ENCODE measurements at places on chromosomes 2 and 18. TPM values are rescaled to one million over a fixed set of nuclear protein-coding genes. Genes with fewer than 3 reads are reported as not detected.
A peak's percentile ranks its signal among the peaks of the same experiment; 100 is the strongest.

GRCh38 chr2:219868635-219869034, 241.2 kb downstream of the SLC4A3 start:
- DNase-seq: peak; percentile 18

DNA sequence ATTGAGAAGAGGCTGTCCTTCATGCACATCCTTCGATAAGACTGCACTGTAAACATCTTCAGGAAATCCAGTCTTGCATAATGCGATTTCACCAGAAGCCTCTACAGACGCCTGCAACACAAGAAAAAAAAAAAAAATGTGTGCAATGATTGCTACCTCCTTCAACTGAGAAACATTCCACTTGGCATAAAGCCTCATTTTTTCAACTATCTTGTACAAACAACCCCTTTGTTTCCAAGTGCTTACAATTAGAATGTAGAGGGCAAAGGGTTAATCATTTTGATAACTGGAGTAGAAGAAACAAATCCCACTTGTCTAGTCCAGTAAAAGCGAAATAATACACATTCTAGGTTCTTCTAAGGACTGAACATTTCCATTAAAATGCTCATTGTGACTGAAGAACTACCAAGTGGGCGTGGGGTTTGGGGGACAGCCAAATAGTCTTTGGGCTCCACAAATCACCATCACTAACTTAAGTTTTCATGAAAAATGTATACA, 29.2 kb downstream of the CDH2 start:
- no peak for DNase-seq

GRCh38 chr2:85834466-85834865, 54.3 kb downstream of the ST3GAL5 start:
- no peak for DNase-seq

DNA sequence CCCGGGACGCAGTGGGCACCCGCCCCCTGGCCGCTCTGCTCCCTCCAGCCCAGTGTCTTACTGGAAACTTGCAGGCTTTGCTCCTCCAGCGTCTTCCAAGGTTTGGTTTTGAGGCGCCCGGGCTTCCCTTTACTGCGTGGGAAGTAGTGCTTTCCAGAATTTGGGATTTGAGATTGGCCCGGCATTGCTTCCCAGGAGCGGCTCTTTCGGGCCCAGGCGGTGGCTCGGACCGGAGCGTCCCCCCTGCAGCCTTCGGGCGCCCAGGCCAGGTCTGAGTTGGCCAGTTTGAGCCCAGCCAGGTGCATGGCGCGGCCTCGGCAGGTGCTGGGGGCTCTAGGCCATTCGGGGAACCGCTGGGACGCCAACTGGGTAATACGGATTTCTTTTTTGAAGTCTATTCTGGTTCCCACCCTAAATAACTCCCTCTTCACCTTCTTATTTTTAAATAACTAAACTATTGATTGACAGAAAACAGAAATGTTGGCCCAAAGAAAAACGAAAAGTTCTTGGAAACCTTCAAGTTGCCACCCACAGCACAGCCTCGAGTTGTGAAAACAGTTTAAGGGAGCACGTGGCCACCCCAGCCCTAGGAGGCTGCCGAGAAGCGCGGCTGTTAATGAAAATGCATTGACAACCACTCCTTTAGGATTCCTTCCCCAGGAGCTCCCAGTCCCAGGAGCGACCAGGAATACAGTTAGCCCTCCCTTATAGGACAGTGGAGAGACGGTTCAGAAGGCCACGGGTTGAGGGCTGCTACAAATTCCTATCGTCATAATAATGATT, 766 bp downstream of the SNTG2 start:
- no peak for DNase-seq

DNA sequence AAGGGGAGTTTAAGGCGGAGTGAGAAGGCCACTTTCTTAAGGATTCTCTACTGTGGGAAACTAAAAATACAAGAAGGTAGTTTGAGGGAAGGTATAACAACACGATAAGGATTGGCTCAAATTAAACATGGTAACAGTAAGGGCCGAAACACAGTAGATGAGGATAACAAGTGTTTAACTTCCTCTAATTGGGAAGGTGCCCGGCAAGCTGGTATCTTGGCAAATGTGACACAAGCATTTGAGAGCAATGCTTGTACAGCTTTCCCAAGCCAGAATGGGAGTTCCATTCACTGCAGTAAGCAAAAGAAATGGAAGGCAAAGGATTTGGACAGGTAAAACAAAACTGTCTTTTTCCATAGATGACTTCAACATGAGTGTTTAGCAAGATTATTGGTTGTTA, 19.8 kb downstream of the USP40 start:
- DNase-seq: no peak

- DNase-seq: no peak
These were observed 320.1 kb downstream of the GBX2 start for GRCh38 chr2:235848055-235848454.

- DNase-seq: no peak
These were observed 38.0 kb downstream of the RNF152 start for GRCh38 chr18:61854578-61855448.

DNA sequence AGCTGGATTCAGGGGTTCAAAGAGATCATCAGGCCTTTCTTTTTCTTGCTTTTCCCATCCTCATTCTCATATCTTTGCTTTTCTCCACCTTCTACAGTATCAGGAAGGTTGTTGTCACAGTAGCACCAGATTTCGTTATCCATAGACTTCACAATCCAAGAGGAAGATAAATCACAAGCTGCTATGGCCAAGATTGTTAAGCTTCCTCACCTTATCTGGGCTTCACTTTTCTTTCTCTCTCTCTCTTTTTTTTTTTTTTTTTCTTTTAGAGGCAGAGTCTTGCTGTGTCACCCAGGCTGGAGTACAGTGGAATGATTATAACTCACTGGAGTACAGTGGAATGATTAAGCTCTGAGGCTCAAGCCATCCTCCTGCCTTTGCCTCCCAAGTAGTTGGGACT, 93.5 kb downstream of the TTC27 start:
- no peak for DNase-seq

- DNase-seq: no peak
These were observed 954 bp downstream of the RAPGEF4 start for GRCh38 chr2:172736424-172737174.

DNA sequence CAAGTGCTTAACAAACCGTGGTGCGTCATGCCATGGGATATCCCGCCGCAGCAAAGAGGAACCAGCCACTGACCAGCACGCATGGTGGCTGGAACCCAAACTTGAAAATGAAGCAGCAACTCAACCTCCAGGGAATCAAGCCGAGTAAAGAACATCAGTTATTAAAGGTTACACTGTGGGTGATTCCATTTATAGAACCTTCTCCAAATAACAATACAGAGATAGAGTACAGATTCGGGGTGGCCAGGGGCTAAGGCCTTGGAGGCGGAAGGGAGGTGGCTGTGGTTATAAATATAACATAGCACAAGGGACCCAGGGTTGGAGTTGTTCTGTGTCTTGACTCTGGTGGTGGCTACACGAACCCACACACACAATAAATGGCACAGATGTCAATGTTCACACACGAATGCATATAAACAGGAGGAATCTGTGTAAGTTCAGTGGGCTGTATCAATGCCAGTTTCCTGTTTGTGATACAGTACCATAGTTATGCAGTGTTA, 123.1 kb downstream of the EIPR1 start:
- no peak for DNase-seq

GRCh38 chr2:77268626-77269025, 253.6 kb downstream of the LRRTM4 start:
- DNase-seq: no peak

DNA sequence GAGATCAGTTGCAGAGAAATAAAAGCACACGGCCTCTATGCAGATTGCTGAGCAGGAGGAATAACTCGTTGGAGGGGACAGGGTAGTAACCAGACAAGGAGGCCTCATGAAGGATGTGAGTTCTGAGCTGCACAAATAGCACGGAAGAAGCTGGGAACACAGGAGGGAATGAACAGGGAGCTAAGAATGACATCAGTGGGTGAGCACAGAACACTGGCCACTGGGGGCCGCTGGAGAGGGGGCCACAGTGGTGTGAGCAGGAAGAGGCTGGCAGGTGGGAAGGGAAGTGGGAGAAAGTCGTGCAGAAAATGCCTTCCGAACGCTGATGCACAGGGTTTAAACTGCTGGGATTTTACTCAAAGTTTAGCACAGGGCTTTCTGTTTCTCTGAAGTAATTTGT, 61.0 kb downstream of the ZAP70 start:
- DNase-seq: no peak

DNA sequence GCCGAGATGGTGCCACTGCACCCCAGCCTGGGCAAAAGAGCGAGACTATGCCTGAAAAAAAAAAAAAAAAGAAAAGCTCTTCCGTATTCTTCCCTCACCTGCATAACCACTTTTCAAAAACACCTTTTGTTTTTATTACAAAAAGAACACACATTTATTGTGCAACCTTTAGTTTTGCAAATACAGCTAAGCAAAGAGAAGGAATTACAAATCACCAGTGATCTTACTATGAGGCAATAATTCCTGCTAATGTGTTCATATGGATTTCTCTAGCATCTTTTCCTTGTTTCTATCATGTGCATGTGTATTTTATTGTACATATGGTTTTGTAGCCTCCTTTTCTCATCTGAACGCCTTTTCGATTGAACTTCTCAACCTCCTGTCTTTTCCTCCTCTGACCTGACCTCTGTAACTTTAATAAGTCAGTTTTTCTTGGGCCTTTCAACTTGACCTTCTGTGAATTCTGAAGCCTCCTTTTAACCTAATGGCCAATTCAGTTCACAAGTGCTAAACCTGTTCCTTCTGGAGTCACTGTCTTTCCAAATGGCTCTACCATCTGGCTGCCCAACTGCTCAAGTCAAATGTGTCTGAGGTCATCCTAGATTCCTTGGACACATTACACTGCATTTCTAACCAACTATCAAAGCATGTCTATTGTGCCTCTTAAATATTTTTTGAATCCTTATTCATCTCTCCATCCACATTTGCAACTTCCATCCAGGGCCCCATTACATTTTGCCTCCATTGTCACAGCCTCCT, 59.1 kb upstream of the DAPL1 start:
- DNase-seq: no peak

DNA sequence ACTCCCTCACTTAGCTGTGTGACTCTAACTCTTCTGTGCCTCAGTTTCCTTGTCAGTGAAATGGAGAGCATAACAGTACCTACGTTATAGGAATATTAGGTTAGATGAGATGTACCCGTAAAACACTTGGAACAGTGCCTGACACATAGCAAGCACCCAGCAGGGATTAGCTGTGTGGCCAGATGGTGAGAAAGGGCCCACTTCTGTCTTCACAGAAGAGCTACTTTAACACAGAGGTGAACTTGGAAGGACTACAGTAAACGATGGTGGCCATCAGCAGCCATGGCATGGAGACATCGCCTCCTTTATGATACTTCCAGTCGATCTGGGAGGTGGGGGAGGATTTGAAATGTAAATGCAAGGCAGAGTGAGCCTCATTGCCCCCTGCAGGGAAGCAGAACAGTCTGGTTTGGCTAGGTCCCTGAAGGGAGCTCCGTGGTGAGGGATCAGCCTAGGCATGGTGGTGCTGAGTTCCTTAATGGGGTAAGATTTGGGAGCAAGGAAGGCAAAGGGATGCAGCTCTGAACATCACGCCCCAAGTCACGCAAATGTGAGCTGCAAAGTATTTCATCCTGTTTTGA, 101.7 kb upstream of the ALPP start:
- no peak for DNase-seq

DNA sequence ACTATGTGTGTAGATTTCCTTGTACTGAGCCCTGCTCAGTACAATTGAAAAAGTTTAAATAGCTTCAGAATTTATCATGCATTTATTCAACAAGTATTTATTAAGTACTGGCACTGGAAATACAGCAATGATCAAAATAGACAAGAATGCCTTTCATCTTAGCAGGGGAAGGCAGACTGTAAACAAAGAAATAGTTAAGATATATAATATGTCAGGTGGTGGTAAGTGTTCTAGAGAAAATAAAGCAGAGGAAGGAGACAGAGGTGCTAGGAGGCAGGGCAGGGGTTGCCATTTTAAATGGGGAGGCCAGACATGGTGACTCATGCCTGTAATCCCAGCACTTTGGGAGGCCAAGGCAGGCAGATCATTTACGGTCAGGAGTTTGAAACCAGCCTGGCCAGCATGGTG, 13.6 kb upstream of the LIPG start:
- no peak for DNase-seq

DNA sequence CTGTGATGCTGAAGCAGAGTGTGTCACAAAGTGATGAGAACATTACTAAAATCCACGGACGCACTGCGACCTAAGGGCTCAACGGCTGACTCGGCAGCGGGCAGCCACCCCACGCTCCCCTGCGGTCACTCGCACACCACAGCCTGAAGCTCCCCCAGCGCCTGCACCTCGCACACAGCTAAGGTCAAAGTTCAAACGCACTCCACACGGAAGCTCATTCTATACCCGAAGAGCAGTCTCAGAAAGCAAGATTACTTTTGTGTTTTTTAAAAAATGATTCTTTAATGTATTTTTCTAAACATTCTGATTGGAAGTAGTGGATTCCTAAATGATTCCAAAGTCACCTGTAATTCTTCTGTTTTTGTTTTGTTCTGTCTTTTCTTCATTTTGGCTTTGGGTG, 21.7 kb downstream of the ASPRV1 start:
- DNase-seq: no peak

DNA sequence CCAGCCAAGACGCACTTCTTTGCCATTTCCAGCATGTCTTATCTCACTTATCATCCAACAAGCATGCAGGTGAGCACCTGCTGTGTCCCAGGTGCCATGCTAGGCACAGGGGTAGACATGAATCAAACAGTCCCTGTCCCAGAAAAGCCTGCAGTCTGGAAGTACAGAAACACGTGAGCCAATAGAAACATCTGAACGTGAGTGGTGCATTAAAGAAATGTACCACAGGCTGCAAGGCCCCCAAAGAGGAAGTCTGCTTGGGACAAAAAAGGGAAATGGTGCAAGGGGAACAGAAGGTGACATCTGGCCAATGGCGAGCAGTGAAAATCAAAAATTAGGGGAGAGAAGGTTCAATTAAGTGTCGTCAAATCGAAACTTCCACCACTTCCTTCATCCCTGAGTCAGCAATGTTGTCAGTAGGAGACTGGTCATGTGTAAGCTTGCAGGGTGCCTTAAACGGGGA, 17.6 kb upstream of the TMEM247 start:
- DNase-seq: no peak

- DNase-seq: no peak
These were observed 16.5 kb upstream of the SLC16A14 start for GRCh38 chr2:230085201-230085600.

ADD2 gene
- not detected for total RNA-seq

KLHL30 gene
- 59.5 TPM for total RNA-seq

NOL4 gene
- not detected for total RNA-seq

DSEL gene
- total RNA-seq: 107 TPM

GALNT3 gene
- 0.37 TPM for total RNA-seq

ARHGEF4 gene
- 1.1 TPM for total RNA-seq

MTA3 gene
- 28.0 TPM for total RNA-seq

Data from myocyte (in vitro differentiated cells).